Heart left ventricle (tissue), 16 donors: ENCODE measurements at places on chromosomes 2 and 18. TPM values are rescaled to one million over a fixed set of nuclear protein-coding genes. Genes with fewer than 3 reads are reported as not detected.

- DNase-seq = no peak
Measured at GRCh38 chr2:205361970-205362369, 320.3 kb upstream of the NRP2 start.

DNA sequence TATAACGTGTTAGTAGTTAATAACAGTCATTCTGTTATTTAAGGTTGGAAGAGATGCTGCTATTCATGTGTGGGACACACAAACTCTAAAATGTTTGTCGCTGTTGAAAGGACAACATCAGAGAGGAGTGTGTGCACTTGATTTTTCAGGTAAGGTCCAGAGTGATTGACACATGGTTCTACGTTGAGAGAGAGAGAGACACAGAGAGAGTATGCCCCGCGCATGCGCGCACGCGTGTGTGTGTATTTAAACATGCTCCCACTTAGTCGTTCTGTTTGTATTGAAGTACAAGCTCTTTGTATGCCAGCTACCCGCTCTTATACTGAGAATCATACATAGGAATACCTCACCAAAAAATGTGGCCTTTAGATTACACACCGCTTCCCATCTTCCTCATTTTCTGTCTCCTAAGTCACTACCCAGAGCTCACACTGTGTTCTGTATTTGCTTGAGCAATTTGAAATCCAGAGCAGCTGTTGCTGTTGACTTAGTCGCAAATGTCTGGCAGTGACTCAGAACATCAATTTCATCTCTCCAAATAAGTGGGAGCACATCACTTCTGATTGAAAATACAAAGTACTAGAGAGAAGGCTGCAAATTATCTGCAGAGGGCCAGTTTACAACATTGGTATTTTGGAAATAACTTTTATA, 148.1 kb downstream of the EML6 start:
- DNase-seq = no peak

DNA sequence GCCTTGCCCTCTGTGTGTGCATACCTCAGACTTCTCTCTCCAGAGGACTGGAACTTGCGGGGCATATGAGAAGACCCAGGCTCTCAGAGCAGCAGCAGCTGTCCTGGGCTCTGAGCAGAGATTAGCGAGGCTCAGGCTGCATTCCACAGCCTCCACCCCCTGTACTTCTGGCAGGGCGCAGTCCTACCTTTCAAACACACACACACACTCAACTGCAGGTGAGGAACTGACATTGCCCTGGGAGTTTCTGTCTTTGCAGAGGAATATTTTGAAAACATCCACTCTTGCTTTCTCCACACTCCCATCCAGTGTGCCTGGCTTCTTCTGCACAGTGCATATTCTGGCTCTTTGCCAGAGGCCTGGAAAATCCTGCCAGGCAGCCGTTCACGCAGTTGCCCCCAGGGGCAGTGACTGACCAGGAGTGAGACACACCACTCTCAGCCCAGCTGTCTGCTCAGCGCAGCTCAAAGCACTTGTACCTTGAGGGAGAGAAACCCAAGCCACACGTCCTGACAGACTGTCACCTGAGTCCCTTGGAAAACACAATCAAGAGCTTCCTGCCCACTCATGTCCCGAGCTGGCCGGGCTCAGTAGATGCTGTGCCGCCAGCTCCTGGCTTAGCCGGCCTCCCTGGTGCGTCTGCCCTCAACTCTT, 460.8 kb downstream of the RNF144A start:
- peak; percentile 35 for DNase-seq

DNA sequence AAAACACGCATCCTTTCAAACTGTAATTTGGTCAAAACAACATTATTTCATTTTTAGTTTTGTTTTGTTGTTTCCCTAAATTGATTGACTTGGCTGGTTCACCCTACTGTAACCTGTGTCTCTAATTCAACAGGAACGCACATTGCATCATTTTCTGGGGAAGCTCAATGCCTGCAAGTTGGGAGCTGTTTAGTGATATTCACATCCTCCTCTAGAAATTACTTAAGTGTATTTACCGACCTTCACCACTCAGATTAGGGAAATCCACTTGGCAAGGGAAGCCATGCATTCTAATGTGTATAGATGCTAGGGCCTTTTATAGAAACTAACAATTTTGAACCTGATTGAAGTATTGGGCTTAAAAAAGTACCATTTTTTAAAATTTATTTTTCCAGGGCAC, 7.3 kb upstream of the TPO start:
- DNase-seq = no peak

GRCh38 chr2:240182476-240182875, 42.0 kb upstream of the OTOS start:
- DNase-seq = no peak

DNA sequence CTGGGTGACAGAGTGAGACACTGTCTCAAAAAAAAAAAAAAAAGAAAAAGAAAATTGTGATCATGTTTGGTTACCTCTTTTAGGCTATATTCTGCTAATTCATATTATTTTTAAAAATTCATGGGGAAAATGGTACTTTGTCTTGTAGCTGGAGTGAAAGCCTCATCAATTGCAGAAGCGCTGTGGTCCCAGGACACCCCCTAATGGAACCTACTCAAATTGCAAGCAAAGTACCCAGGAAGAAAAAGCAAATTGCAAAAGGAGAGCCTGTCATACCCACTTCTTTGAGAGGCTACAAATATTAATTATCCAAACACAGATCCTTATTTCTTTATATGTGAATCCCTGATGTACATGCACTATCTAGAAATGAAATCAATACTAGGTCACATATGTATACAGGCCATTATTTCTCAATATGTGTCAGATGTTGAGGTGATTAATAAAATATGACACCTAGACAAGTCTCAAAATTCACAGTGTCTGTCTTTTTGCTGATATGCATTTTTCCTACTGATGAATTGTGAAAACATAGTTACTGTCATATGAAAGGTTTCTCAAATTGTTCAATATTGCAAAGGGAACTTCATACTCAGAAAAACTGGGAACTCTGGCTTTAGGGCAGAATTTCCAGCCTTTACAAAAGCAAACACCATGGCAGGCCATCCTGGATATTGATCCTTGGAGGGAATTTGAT, 12.6 kb downstream of the CRACDL start:
- no peak for DNase-seq

- no peak for DNase-seq
Measured at GRCh38 chr2:105790461-105791149, 45.9 kb downstream of the NCK2 start.

DNA sequence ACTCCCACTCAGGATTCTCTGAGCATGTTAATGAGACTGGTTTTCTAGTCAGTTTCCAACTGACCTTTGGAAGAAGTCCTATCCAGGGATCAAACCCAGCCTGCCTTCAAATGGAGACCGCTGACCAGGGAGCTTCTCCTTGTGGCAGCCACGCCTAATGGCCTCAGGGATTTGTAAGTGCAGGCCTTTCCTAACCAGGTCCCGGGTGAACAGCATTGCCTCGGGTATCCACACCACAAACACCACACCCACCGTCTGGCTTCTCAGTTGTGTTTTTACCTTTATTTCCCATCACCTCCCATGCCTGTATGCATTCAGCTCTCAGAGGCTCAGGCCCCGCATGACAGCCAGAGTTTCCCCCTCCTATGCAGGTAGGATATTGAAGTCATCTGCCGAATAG, 406.3 kb upstream of the HS6ST1 start:
- DNase-seq = no peak

Gene TMEM178A
- total RNA-seq = 4.0 TPM

Gene RNF138
- total RNA-seq = 3.9 TPM
